RKO (cell line): ENCODE measurements at places on chromosomes 2 and 18.

GRCh38 chr18:34031810-34032209 is 192.9 kb downstream of the NOL4 start:
- DNase-seq = no peak

DNA sequence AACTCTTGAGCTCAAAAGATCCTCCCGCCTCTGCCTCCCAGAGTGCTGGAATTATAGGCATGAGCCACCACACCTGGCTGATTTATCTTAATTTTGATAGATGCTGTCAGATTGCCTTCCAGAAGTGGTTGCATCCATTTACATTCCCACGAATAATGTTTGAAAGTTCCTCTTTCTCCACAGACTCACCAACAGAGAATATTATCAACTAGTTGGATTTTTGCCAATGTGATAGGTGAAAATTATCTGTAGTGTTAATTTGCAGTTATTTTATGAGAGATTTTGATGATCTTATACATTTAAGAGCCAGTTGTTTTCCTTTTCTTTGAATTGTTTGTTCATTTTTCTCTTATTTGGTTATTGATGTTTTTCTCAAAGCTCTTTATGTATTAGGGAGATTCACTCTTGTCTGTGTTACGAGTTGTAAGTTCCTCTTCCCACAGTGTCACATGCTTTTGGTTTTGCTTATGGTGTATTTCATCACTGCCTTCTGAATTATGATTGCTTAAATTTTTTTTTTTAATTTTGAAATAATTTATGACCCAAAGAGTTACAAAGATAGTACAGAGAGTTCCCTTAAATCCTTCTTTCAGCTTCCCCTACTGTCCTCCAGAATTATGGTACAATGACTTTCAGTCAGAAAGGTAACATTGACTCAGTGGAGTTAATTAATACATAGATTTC is 20.7 kb upstream of the NT5DC4 start:
- no peak for DNase-seq

DNA sequence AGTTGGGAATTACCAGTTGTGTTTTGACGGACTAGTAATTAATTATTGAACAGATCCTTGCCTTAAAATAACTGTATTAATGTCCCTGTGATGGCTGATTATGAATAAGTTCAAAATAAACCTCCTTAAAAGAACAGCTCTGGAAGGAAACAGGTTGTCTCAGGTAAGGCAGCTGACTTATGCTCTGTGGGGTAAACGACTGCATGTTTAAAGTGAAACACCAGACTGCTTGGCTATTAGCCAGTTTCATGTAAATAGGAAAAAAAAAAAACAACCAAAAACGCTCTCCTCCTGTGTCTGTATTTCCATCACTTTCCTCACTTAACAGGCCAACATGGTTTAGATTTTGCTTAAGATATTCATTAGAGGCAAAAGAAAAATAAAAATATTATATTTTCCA is 243.6 kb downstream of the TMEM182 start:
- no peak for DNase-seq

DNA sequence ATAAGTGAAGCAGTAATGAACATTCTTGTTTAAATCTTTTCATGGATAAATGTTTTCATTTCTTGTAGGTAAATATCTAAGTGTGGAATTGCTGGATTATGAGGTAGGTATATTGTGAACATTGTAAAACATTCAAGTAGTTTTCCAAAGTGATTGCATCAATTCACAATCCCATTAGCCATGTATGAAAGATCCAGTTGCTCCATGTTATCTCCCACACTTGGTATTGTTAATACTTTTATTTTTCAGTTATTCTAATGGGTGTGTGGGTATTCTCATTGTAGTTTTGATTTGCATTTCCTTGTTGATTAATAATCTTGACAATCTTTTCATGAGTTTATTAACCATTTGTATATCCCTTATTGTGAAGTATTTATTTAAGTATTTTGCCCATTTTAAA is 50.3 kb downstream of the MAIP1 start:
- no peak for DNase-seq

- DNase-seq = no peak
These were observed 9.4 kb upstream of the MOCOS start for GRCh38 chr18:36177913-36178312.

DNA sequence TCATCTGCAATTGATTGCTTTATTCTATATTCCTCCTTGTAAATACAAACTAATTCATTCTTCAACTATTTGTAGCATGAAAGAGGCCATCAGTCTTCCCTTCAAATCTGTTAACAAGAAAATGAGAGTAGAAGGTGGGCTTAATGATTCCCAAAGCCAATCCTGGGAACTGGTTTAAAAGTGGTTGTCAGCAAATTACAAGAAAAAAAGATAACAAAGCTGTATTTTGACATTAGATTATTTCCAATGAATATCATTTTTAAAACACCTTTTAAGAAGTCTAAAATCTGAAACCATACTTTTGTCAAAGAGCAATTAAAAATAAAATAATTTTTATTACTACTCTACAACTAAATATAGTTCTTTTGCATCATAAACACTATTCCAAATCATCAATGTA is 139.2 kb downstream of the DYM start:
- no peak for DNase-seq

DNA sequence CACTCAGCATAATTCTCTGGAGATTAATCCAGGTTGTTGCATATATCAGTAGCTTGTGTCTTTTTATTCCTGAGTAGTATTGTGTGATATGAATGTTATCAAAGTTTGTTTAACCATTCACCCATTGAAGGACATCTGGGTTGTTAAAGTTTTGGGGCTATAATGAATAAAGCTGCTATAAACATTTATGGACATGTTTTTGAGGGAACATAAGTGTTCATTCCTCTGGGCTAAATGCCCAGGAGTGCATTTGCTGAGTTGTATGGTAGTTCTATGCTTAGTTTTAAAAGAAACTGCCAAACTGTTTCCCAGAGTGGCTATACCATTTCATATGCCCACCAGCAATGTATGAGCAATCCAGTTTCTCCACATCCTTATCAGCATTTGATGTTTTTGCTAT is 21.8 kb upstream of the KCNJ13 start:
- DNase-seq = no peak

- DNase-seq = no peak
These were observed 948 bp upstream of the GATA6 start for GRCh38 chr18:22168360-22168921.

DNA sequence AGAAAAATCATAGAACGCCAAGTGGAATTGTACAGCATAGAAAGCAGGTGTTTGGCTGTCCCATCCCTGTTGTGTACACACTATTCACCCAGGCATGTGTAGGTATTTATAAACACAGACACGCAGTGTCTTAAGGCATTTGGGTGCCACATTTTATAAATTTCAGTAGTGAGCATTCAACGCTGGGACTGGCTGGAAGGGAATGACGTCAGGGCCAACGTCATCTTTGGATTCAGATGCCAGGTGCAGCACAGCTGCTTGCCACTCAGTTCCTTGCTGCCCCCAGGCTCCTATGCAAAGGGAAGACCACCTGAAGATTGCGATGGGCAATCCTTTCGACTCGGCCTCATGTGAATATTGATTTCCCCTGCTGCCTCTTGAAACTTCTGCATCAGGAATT is 461.7 kb upstream of the SOX11 start:
- DNase-seq = no peak

DNA sequence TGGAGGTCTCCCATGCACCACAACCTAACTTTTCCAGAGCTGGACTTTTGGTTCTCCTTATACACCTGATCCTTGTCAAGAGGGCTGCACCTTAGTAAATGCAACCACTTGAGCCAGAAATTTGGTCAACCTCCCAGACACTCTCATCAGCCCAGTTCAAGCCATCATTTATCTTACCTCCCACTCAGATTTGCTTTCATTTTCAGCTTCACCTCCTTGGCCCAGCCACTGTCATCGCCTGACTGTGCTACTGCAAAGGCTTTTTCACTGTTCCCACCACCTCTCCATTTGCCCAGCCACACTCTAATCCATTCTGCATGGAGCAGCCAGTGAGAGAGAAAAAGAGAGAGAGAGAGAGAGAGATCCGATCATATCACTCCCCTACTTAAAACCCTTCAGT is 112.4 kb upstream of the DDX18 start:
- DNase-seq = no peak

DNA sequence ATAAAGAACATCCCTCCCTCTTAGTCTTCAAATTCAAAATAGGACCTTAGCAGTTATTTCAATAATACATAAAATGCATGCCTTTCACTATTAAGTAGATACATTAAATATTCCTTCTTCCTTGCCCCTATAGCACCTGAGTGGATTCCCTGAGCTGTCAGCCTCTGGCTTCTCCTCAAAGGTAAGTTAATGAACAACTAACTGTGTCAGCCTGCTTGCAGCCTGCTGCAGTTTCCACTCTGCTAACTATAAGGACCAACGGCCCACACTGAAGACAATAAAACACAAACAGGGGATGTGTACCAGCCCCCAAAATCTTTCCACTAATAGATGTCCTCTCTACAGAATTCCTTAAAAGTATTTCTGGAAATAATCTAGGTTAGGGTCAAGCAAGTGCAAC is 5.0 kb downstream of the KCTD1 start:
- no peak for DNase-seq

DNA sequence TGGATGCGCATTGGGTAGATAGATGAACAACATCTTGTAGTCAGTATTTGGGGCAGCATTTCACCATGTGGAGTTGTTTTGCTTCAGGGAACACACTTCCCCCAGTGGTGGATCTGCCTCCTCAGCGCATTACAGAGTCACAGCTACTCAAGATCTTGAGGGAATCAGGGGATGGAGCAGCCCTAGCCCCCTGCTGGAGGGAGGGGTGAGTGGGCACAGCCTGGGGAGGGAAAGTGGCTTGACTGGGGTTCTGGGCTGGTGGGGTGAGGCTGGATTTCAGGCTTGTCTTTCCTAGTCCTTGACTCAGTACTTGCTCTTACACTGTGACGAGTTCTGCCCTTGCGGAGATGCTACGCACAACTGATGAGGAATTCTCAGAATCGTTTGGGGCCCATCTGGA is 271.0 kb upstream of the HS6ST1 start:
- DNase-seq = no peak

DNA sequence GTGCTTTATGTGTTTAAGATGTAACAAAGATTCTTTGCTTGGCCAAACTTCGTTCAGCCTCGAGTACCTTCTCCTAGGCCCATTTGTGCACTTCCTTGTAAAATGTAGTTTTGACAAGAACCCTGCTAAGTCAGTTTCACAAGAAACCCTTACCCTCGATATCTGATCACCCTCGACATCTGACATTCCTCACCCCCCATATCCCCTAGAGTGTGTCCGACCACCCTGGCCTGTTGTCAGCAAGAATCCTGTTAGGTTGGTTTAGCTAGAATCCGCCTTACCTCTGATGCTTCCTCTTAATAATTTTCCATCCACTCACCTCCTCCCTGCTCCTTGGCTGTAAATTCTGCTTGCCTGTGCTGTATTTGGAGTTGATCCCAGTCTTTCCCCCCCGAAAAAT is 85.3 kb downstream of the UXS1 start:
- no peak for DNase-seq

DNA sequence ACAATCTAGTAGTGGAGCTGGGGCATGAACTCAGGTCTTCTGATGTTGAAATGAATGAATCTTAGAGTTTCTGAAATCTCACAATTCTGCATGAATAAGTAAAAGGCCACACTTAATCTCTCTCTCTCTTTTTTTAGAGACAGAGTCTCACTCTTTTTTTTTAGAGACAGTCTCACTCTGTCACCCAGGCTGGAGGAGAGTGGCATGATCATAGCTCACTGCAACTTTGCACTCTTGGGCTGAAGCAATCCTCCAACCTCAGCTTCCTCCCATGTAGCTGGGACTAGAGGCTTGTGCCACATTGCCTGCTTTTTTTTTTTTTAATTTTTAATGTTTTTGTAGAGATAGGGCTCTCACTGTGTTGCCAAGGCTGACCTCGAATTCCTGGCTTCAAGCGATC is 68.9 kb upstream of the THOC1 start:
- no peak for DNase-seq

DNA sequence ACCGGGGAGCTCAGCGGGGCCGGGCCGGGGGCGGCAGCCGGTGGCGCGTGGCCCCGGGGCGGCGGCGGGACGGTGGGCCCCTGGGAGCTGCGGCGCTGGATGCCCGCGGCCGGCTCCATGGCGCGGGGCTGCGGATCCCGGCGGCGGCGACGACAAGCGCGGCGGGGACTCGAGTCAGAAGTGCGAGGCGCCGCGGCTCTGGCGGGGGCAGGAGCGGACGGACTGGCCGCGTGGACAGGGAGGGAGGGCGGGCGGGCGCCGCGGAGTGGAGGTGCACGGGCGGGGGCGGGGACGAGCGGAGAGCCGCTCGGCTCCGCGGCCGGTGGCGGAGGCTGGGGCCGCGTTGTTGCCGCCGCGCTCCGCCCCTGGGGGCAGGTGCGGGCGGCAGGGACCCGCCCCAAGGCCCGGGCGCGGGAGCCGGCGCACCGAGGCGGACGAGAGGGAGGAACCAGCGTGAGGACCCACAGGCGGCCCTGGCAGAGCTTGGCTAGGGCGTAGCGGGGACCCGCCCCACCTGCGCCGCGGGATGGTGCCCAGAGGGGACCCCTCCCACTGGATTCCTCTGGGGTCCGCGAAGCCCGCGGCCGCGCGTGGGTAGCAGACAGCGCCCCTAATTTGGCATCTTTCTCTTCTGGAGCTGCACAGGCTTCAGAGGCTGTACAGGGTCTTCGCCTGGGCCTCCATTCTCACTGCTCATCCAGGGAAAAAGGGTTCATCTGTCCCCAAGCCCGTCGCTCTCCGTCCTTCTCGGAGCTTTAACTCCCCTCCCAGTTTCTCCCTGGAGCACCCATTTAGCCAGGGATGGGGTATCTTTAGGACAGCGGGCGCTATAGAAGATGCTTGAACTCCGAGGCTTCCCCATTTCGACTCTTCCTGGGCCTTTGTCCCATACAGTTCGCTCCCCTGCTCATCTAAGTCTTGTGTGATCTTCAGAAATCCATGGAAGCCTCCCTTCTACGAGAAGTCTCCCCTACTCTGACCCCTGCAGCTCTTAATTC is at the start of gene TMEM163:
TSS of gene TMEM163 (minus strand) at position 184 of the 998 bp plus-strand sequence.
- DNase-seq = no peak

- DNase-seq = no peak
These were observed 67.5 kb upstream of the CD226 start for GRCh38 chr18:70015127-70015526.

GRCh38 chr2:119647440-119648169 is 31.4 kb upstream of the TMEM177 start:
- DNase-seq = peak; percentile 26

DNA sequence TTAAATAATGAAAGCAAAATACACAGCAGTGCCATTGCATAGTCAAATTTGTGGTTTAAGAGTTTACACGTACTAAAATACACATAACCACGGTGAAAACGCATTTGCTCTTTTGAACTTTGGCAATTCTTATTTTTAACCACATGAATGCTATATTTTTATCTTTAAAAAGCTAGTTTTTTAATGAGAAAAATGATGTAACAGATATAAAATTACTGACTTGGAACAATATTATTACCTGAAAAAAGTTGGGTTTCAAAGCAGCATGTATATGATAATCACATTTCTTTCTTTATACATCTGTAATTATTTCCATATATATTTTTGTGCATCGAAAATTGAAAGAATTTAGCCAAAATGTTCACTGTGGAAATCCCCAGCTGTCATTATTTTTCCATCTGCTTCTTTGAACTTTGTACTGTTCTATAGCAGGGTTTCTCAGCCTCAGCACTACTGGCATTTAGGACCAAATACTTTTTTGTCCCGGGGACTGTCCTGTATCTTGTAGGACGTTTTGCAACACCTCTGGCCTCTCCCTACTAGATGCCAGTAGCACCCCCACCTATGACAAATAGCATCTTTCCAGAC is 75.9 kb upstream of the CAB39 start:
- no peak for DNase-seq
